ENCODE measurements at places on chromosomes 4 and X.
A peak's percentile ranks its signal among the peaks of the same experiment; 100 is the strongest.

DNA sequence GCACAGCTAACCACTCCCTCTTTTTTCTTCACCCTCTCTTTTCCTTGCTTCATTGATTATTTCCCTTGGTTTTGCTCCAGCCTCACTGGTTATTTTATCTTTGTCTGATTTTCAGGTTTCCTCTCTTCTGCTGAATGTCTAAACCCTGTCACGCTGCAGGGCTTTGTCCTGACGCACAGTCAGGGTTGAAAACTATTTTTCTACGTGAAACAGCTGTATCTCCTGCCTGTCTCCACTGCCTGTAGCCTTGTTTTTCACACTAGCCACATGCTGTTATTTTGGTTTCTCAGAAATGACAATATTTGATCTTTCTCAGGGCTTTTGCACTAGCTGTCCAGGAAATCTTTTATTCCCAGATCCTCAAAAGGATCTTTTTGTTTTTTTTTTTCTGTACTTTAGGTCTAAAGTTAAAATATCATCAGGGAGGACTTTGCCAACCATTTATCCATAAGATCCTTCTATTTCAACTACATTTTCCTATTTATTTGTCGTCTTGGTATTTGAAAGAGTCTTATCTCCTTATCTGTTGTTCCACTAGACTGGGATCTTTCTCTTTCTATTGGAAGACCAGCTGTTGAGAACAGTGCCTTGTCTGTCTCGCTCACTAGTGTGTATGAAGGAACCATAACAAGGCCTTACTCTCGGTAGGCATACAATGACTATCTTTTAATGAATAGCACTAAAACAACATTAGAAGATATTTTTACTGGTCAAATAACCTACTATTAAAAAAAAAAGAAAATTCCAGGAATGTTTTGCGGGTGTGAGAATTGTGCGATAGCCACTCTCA, 164.3 kb downstream of the PDHA2 start:
- no peak for DNase-seq

GRCh38 chr4:117821834-117822233, 212.5 kb upstream of the NDST3 start:
- no peak for DNase-seq

- DNase-seq: no peak
These were observed 24.3 kb downstream of the OTC start for GRCh38 chrX:38376747-38377146.

- peak; percentile 72 for DNase-seq
These were observed 13.0 kb upstream of the TMEM156 start for GRCh38 chr4:39044956-39045826.

DNA sequence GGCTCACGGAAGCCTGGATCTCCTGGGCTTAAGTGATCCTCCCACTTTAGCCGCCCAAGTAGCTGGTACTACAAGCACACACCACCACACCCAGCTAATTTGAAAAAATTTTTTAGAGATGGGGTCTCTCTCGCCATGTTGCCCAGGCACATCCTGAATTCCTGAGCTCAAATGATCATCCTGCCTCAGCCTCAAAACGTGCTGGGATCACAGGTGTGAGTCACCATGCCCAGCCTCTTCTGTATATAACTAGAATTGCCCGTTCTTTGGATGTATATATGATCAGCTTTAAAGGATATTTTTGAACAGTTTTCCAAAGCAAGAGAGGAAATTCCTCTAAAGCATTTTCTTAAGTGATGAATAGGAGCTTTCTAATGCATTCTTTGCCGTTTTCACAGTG, 22.7 kb downstream of the ZFP42 start:
- no peak for DNase-seq

DNA sequence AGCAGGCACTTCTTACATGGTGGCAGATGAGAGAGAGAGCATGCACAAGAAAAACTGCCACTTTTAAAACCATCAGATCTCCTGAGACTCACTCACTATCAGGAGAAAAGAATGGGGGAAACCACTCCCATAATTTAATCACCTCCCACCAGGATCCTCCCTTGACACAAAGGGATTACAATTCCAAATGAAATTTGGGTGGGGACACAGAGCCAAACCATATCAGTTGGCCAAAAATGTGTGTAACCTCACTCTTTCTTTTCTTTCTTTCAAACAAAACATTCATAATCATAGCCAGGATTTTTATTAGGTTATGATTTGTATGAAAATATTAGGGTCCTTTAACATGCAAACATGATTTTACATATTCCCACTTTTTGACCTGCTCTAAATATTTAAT, 222.1 kb downstream of the PCDH18 start:
- DNase-seq: no peak

GRCh38 chr4:8237256-8237989, 32.1 kb upstream of the HTRA3 start:
- DNase-seq: no peak

GRCh38 chrX:47206316-47206715, 12.2 kb upstream of the CDK16 start:
- no peak for DNase-seq

- no peak for DNase-seq
These were observed 665.6 kb upstream of the CPEB2 start for GRCh38 chr4:14336656-14337055.

DNA sequence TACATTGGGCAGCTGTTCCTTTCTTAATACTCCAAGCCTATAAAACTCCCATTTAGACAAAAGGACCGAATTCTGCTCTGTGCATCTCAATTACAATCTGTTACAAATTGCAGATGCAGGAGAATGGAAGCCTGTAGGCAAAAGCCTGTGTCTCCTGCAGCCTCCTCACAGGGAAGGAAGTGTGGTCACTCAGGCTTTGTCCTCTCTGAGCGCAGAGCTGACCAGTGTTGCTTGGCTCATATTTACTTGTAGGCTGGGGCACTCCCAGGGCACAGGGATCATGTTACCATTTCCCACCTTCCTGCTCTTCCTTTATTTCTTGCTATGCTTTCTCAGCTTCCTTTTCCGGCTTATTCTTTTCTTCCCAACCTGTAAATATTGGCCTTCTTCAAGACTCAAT, 15.7 kb downstream of the SUPT20HL2 start:
- no peak for DNase-seq

DNA sequence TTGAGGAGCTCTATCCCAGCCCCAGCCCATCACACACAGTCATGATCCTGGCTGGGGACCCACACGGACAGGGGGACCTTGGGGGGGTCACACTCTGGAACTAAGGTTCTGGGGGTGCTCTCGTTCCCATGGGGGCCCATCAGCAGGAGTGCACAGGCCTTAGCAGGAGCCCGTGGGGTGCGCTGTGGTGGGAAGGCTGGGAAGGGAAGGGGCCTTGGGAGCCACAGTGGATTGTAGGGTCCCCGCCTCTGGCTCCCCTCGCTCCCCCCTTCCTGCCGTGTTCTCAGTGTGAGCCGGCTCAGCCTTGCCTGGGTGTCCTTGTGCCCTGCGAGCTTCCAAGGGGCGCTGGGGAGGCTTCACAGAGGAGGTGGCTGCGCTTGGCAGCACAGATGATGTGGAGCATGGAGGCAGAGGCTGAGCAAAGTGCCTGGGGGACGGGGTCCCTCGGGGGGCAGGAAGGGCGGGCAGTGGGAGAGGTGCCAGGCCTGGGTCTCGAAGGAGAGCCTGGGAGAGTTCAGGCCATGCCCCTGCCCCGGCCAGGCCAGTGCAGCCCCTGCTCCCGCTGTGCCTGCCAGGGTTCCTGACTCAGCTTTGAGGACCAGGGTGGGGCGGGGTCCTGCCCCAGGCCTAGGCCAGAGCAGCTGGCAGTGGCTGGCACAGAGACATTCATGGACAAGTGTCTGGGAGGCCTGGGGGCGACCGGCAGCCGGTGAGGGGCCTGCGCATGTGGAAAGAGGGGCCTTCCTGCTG, 5.5 kb upstream of the HGFAC start:
- DNase-seq: no peak

DNA sequence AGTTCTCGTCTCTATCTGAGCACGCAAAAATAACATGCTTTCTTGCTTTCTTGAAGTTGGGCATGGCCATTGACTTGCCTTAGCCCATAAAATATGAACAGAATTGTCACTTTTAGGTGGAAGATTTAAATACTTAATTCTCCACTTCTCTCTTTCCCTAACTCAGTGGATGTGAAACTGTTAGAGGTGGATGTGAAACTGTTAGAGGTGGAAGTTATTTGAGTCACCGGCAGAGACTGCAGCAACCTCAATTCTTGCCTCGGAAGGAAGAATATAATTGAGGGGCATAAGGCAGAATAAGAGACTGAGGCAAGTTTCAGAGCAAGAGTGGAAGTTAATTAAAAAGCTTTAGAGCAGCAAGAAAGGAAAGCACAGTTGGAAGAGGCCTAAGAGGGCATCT, 2.8 kb upstream of the PARM1 start:
- DNase-seq: no peak

GRCh38 chr4:139532947-139533346, 23.1 kb downstream of the SETD7 start:
- no peak for DNase-seq

DNA sequence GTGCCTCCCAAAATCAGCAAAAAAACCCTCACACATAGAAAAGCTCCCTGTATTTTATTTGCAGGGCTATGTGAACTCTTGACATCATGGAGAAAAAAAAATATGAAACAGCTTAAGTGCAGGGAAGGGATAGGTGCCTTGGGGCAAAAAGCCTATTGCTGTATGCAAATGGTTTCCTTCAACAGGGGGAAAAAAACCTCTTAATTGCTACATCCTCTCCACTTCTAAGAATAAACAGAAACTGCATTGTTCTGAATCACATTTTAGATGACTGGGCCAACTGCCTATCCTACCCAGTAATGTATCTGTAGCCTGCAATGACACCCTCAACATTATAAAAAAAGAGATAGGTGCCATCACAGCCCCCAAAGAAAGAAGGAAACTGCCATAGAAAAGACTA, 229.4 kb upstream of the GALNTL6 start:
- no peak for DNase-seq

DNA sequence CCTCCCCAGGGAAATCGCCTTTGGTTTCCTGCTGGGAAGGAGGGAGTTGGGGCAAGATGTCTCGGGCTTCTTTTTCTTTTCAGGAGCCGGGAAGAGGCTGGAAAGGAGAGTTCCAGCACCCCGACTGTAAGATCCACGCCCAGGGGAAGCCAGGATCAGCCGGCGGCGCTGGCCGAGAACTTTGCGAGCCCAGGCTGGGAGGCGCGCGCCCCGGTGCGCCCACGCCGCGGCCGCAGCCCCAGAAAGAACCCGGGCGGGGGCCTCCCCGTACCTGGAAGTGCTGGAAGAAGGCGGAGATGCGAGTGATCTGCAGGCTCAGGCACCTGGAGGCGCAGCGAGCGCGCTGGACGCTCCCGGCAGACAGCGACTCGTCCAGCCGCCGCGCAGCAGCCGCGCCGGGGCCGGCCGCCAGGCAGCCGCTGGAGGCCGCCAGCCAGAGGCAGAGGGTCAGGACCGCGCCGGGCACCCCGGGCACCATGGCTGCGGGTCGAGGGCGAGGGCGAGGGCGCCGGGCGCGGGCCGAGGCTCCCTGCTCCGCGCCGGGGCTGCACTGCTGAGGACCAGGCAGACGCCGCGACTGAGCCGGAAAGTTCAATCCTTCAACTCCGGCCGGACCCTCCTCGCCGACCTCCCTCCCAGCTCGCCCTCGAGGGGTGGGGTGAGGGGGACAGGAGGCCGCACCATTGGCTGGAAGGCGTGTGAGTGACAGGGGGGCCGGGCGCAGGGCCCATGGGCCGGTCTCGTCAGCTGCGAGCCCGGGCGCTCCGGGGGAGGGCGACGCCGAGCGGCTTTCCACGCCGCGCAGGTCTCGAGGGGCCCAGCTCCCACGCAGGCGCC, at the start of gene ANOS1:
Gene ANOS1, minus strand, starts transcription at position 579 of the 837 bp plus-strand sequence. Its CDS starts 101 bp downstream, at position 478.
- peak; percentile 64 for DNase-seq

DNA sequence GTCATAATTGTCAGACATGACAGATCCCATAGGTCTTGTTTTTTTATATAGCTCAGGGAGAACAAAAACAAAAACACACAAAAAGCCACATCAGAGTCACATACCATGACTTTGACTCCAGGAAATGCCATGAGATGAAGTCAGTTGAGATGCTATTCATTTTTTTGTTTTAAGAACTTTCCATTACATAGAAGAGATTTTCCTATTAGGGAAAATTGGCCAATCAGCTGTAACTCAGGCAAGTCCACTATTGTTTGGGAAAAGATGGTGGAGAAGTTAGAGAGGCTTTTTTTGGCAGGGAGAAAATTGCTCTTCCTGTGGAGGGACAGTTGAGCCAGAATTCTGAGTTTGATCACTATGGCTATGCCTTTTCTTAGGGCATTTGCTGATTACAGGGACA, 72.6 kb downstream of the SMARCA5 start:
- no peak for DNase-seq

DNA sequence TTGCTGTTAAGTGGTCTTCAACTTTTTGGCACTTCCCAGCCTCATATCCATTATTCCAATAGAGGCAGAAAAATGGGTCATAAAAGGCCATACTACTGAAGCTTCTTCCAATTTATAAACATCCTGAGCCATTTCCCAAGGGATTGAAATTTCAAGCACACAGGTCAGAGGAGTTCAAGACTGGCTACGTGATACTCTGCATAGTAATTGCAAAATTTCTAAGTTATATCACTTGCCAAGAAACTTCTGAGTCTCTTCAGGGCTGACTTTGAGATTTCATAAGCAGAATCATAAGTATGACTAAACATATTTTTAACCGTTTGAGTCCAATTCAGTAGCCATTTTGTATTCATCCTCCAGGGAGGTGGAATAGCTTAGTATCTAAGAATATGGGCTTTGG, 75.6 kb upstream of the RXFP1 start:
- no peak for DNase-seq

GRCh38 chrX:68833855-68834331, 5.1 kb downstream of the EFNB1 start:
- peak; percentile 34 for DNase-seq

DNA sequence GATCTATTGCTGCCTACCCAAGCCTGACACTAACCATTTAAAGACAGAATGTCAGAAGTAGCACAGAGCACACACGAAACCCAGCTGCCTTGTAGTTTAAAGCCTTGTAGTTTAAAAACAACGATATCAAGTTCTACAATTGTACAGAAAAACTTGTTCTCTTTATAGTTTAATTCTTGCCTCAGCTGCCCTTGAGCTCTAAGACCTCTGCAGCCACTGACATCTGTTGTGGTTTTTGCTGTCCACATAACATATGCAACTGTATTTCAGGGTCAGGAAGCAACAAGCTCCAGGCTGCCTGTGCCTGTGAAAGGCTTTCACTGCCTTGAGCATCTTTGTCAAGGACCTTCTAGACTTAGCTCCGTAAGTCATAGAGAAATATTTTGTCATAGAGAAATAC, 227.2 kb downstream of the SPCS3 start:
- DNase-seq: no peak

DNA sequence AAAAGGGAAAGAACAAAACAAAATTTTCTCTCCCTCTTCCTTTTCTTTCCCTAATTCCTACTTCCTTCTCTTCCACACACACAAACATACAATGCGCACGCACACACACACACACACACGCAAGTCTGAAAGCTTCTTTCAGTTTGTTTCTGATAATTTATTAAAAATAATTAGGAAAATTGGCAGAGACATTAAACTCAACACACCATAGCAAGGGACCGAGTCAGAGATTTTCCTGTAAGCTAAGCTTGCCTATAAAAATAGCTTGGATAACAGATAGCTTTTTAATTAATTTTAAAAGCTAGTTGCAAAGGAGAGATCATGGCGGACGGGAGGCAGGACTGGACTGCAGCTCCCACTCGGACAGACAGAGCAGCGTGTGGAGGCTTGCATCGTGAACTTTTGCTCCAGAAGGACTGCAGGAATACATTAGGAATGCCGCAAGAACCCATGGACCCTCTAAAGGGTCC, 92.6 kb upstream of the MAPK10 start:
- no peak for DNase-seq

GRCh38 chr4:16263056-16263455, 36.8 kb upstream of the TAPT1 start:
- no peak for DNase-seq
